ENCODE measurements at places on chromosomes 2 and 18.

DNA sequence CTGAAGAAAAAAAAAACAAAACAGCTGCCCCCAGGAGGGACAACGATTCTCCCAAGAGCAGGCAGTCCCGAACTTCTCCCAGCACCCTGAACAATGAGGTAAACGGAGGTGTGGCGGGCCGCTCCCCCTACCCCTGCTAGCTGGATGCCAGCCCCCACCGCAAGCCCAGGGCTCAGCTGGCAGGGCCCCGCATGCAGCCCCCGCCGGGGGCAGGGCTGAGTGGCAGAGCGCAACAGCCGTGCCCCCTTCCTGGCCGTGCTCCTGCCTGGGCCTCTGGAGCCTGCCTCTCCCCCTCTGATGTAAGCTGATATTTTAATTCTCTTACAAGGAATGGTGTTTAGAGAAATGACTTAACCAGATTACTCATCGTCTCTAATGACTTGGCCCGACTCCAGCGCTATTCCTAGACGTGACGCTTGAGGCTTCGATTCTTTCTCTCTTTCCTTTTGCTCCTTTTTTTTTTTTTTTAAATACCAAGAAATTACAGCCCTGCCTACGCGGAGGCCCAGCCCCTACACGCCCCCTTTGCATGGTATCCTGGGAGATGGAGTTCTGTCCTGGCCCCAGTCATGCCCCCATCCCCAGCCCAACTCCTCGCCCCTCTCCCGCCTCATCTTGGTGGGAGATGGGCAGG lies 4.6 kb upstream of the ARID5A start:
- peak; percentile 98 for DNase-seq

GRCh38 chr2:144249035-144249637 lies 270.8 kb downstream of the ZEB2 start:
- DNase-seq: no peak

- peak; percentile 62 for DNase-seq
Observed at GRCh38 chr2:207711750-207712530, 500 bp downstream of the CCNYL1 start.

DNA sequence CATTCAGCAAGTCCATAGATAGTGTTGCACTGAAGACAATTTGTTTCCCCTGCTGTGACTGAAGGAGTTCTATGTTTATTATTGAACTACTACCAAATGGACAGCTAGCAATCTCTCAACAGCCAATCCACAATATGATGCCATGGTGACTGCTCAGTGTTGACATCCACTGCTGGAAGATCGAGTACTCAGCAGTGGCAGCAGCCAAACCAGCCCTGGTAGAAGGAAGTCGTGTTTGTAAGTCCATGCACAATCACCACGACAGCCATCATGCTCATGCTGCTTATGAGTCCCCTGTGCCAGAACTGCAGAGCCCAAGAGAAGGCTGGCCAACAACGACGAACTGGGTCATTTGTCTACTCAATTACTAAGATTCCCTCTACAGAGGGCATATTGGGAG lies 66.4 kb downstream of the OSR1 start:
- no peak for DNase-seq

GRCh38 chr2:15968280-15969178 lies 28.2 kb downstream of the MYCN start:
- no peak for DNase-seq

DNA sequence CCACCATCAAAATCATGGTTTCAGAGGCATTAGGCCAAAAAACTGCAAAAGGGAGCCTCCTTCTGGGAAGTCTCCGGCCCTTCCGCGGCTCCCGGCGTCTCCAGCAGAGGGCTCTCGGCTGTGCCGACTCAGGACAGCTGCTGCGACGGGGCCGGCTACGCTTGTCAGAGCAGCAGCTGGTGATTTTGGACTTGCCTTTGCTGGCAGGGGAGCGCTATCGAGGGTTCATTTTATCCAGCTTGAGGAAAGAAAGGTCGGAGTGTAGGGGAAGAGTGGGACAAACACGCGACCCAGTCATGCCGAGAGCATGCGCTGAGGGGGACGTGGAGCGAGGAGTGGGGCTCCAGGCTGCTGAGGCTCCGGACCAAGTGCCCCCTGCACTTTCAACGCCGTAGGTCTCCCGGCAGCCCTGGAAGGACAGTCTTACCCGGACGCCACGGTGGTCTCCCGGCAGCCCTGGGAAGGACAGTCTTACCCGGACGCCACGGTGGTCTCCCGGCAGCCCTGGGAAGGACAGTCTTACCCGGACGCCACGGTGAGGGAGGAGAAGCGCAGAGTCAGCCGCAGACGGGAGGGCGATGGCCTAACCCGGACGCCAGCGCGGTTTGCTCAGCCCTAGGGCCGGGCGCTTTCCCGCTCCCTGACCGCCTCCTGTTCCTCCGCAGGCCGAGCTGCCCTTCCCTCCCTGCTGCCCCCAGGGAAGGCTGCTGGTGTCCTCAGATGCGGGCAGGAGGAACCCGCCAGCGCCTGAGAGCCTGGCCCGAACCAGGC lies 21.7 kb downstream of the DDX18 start:
- peak; percentile 23 for DNase-seq

- DNase-seq: no peak
Observed at GRCh38 chr2:216596980-216597509, 36.2 kb upstream of the IGFBP2 start.

All from RPMI8226 (cell line).